ENCODE measurements at places on chromosomes 5 and 9.

- DNase-seq: no peak
These were observed 47.2 kb downstream of the SECISBP2 start for GRCh38 chr9:89365532-89365912.

GRCh38 chr9:133977421-133978201 lies 14.5 kb downstream of the VAV2 start:
- no peak for DNase-seq

DNA sequence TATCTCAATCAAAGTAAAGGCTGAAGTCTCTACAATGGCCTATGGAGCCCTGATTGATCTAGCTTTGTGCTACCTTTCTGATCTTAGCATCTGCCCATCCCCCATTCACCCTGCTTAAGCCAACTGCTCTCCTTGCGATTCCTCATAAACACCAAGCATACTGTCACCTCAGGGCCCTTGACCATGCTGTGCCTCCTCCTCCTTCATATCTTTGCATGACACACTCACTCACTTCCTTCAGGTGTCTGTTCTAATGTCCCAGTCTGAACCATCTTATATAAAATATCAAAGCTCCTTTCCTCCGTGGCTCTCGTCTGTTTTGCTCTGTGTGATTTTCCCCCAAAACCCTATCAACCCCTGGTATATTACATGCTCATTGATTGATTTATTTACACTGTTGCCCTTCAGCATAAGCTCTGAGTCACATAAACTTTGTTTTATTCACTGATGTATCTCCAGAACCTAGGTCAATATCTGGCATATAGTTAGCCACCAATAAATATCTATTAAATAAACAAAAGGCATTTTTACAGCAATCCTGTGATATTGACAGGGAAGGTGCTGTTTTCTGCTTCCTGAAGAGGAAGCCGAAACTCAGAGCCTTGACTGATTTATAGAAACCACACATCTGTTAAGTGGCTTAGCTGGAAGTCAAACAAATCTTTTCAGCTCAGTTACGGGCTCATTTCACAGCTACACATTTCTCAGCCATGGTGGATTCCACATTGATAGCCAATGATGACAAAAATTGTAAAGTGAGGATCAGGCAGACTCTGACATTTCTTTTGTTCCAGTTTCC lies 103.6 kb downstream of the BOD1 start:
- DNase-seq: no peak

GRCh38 chr9:7358876-7359275 lies 440.7 kb downstream of the DMAC1 start:
- DNase-seq: no peak

GRCh38 chr9:37923118-37923795 lies 19.3 kb upstream of the SLC25A51 start:
- no peak for DNase-seq

GRCh38 chr5:69224520-69224919 lies 10.2 kb upstream of the CDK7 start:
- no peak for DNase-seq

DNA sequence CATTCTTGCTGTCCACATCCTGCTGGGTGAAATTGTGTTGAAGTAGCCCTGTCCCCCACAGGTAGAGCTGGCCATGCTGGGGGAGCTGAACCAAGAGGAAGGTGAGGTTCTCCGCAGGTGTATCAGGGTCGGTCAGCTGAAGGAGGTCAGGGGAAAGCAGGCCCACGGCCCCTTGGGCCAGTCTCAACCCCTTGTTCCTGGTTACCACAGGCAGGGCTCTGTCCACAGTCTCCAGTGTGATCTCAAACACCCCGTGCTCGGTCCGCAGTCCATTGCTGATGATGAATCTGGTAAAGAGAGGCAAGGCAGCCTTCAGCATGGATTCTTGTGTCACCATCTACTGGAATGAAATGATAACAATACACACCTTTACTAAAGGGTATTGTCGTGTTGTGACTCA lies 53.4 kb upstream of the CER1 start:
- DNase-seq: no peak

- DNase-seq: no peak
These were observed 80.9 kb upstream of the IL33 start for GRCh38 chr9:6134661-6135180.
